ENCODE measurements at places on chromosomes 7 and 10.

GRCh38 chr10:95573964-95574604, 12.9 kb upstream of the SORBS1 start:
- DNase-seq = no peak

DNA sequence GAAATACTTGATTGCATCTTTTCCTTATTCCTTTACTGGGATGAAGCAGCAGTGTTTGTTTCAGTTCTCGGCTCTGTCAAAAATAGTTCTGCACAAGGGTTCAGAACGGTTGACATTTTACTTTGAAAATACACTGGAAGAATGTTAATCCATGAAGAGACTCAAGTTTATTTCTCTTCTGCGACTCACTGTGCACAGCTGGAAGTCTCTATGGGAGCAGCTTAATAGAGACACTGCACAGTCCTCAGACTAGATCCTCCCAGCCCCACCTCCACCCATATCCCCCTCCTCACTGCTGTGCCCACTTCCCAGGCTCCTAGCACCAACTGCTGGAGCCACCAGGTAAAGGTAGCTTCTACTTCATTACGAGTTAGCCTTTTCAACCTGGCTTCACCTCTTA, 517.8 kb downstream of the GRID1 start:
- no peak for DNase-seq

GRCh38 chr7:115618676-115619075, 411.9 kb downstream of the TFEC start:
- DNase-seq = no peak

DNA sequence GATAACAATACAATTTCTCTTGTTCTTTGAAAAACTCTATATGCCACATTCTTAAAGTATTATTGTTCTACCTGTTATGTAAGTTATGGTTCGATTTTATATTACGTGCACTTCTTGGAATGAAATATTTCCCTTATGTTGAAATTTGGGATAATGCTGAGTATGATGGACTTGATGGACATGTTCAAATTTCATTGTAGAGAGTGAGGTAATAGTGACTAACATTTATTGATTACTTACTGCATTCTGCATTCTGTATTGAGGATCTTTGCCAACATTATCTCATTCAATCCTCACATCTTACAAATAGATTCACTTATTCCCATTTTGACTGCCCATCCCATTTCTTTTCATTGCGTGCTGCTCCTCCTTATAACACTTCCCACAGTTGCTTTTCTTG, 119.7 kb upstream of the GLCCI1 start:
- no peak for DNase-seq

DNA sequence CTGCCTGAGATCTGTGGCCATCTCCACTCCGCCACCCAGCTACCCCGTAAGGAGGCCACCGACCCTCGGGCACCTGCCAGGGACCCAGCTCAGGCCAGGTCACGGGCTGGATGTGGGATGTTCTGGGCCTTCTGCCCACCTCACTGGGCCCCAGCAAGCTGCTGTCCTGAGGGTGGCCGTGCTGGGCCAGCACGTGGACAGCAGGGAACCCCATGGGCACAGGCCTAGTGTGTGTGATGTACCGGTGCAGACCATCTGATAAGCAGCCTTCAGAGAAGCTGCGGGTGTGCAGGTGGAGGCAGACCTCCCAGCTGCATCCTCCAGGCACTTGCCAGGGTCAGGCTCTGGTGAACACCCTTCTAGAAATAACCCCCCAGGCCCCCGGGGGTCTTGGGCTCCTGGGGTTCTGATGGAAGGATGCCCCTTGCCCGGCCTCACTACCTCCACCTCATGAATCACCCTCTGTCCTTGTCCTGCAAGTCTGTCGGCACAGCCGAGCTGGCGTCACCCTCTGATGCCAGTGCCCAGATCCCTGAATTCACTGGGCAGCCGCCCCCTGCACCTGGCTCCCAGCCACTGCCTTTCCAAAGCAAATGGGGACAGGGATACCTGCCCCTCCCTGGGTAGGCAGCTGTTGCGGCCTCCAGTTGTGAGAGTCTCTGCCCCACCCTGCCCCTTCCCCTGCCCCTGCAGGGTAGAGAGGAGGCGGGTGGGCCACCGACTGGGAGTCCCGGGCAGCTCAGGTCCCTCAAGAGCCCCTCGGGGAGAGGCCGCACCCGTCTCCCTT, 139.8 kb downstream of the FAM53B start:
- no peak for DNase-seq

GRCh38 chr10:129199826-129200225, 267.2 kb upstream of the MGMT start:
- DNase-seq = no peak

- DNase-seq = no peak
Measured at GRCh38 chr7:151815419-151815818, 61.5 kb downstream of the PRKAG2 start.

- DNase-seq = no peak
Measured at GRCh38 chr10:13062803-13063202, 37.2 kb upstream of the OPTN start.

GRCh38 chr10:97584060-97584797, at the start of gene HOGA1:
TSS of gene HOGA1 (plus strand) at chr10:97584389. CDS start at chr10:97584704, 315 bp downstream.
- no peak for DNase-seq

DNA sequence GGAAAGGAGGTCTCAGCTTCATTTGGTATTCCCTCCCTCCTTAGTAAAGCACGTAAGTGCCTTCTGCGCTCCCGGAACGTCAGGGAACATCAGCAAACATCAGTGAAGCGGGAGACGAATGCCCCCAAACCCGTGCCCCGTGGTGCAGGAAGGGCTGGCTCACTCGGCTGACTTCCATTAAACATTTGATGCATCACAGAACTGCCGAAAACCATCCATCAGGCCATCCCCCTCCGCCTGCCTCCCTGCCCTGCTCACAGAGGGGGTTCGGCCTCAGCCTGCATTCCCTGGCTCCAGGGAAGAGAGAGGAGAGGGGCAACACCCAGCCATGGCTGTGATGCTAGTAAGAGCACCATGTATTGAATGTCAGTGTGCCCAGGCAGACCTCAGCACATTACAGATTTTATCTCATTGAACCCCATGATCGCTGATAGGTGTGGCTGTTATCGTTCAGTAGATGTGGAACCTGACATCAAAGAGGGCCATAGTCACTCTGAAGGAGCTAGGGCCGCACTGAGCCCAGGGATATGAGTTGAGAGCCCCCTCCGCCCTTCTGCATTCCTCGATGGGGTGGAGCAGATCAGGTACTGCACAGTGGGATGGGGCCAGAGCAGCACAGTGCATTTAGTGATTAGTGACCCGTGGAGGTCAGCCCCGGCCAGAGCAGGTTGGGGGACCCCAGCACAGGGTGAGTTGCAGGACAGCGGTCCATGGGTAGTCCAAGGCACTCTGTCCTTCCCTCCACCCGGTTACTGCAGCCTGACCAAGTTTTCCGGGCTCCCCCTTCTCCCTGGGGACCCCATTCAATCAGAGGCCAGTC, 146.4 kb downstream of the RPS24 start:
- no peak for DNase-seq

DNA sequence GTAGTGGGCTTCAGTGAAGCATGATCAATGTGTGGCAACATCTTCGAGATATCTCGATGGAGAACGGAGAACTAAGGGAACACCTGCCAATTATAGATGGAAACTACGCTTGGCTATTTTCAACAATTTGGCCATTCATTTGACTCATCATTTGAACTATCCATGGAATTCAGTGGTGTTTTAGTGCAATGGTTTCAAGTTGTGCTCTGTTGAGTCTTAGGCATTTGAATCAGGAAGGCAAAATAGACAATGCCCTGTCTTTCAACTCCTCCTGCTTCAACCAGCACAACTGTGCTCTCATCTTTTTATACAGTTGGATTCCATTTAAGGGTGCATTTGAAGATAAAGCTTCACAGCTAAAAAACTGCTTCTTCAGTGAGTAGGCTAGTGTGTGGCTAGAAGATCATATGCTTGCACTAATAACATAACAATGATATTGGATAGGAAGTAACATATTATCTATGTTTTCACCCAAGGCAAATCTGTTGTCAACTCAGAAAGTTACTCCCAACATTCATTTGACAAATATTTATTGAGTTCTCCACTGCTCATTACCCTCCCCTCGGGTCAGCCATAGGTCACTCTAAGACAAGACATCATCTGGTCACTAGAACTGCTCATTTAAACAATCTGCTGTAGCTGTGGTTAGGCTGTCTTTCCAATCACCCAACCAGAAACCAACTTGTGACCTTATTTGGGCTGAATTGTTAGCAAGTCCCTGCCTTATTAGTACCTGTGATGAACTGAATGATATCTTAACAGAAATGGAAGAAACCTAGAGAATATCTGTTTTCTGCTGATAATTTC, 314.1 kb upstream of the SP4 start:
- DNase-seq = no peak

DNA sequence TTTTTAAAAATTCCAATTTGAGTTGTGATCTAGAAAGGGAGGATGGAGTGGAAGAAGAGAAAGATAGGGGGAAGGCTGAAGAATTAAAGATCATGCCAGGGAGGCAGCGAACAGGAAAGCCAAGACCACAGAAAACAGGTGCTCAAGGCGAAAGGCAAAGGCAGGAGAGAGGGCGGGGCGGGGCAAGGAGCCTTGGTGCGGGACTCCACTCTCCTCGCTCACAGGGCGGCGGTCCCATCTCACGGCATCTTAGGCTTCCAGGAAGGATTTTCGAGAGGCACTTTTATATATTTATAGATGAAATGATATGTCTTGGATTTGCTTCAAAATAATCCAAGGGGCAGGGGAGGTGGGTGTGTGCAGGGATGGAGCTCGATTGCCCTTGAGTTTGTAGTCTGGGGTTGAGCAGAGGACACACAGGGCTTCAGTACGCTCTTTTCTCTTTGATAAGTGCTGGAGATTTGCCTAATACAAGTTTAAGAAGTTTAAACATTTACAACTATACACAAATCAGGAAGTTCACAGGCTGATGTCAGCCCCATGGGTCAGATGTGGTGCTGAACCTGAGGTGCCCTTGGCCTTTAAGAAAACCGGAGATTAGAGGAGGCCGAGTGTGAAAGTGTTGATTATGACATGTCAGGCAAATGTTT, 161.1 kb downstream of the PRKAG2 start:
- no peak for DNase-seq

DNA sequence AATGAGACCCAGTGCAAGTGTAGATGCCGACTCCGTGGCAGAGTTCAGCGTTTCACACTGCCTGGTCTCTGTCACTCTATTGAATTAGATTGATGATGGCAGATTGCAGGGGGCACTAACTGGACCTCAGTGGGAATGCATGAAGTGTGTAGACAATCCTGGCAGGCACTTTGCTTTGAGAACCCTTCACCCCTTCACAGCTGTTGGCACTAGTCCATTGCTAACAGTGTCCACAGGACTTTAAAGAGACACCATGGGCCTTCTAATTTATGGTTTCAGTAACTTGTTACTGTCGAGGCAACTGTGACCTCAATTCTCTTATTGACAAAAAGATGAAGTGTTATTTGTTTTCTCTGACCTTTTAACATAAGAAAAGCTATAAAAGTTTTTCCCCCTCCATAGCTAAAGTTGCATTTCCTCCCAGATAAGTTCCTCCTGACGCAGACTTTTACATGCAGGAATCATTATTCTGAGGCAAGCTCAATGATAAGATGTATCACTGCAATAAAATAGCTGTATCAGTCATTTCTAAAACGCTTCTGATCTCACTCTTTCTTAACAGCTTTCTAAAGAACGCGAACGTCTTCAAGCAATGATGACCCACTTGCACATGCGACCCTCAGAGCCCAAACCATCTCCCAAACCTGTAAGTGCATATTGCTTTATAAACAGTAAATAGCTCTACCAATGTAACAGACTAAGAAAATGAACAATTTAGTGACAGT, 238.9 kb downstream of the FOXP2 start:
- no peak for DNase-seq

GRCh38 chr7:95730493-95731280, 41.7 kb upstream of the DYNC1I1 start:
- no peak for DNase-seq

GRCh38 chr7:14936554-14936953, 34.0 kb upstream of the DGKB start:
- DNase-seq = no peak

DNA sequence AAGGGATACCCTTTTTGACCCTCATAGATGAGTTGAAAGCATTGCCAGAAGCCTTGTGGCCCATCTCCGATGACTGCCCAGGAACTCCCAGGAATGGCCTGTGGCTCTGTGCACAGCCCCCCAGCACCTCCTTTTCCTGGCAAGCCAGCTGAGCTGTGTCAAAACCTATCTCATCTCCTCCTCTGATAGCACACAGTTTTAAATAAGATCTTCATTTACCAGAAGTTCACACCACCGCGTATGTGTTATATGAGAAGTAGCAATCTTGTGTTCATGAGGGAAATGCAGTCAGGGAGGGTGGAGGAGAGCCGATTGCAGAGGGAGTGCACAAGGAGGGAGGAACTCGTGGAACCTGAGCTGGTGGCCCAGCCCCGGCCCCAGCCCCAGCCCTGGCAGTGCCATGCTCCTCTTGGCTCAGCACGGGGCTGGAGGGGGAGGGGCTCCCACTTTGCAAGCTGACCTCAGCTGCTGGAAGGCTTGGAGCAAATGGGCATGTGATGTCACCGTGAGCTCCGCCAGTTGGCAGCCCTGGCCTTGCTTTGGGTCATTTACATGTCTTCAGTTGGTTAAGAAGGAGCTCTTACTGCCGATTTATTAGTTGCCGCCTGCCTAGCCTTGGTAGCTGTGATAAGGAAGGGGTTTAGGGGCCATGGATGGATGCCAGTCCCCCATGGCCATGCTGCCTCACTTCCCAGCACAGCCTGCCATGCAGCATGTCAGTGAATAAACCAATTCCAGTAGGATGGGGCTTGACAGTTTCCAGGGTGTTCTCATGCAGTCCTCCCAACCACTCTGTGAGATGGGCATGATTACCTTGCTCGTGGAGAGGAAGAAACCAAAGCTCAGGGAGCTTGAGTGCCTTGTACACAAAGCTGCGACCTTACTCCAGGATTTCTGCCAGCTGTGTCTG, 20.0 kb downstream of the UNC5B start:
- no peak for DNase-seq

GRCh38 chr7:4715410-4715776, 33.3 kb downstream of the FOXK1 start:
- no peak for DNase-seq

DNA sequence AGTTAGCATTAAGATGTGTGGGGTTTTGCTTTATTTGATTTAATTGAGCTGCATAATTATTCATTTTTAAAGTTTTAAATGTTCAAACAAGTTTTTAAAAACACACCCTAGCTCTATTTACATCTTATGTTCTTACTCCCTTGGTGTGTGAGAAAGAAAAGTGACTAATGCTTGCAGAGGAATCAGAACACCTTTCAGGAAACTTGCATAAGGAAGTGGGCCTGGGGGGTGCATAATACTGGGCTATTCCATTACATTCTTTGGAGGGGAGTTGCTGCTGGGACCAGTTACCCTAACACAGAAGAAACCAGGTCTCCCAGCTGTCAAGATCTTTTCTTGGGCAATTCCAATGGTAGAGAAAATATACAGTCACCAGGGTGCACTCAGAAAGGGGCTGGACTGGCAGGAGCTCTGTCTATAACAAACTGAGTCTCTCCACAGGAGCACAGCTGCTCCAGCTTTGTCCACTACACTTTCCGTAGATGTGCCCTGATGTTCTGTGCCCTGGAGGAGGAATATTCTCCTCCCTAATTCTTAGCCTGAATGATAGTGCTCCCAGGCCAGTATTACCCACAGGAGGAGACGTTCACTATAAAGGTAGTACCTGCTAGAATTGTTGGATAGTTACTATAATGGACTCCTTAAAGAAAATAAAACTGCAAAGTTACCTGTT, 304.2 kb downstream of the CDC14C start:
- DNase-seq = no peak
